ENCODE measurements at places on chromosomes 5 and 9.

DNA sequence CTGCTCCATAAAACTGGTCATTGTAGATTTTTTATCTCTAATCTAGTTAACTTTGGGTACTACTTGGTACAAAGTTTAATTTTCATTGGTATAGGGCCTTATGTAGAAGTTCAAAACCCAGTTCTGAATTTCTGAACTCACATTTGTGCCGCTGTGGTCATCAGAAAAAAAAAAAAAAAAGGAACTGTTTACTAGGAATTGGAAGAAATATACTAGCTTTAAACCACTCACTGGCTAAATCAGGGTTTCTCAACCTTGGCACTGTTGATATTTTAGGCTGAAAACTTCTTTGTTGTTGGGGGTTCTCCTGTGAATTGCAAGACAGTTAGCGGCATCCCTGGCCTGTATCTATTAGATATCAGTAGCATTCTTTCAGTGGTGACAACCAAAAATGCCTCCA, 4.1 kb upstream of the ZFYVE16 start:
- no peak for DNase-seq

- DNase-seq, result no peak
Observed at GRCh38 chr5:177035976-177036375, 13.5 kb downstream of the ZNF346 start.

DNA sequence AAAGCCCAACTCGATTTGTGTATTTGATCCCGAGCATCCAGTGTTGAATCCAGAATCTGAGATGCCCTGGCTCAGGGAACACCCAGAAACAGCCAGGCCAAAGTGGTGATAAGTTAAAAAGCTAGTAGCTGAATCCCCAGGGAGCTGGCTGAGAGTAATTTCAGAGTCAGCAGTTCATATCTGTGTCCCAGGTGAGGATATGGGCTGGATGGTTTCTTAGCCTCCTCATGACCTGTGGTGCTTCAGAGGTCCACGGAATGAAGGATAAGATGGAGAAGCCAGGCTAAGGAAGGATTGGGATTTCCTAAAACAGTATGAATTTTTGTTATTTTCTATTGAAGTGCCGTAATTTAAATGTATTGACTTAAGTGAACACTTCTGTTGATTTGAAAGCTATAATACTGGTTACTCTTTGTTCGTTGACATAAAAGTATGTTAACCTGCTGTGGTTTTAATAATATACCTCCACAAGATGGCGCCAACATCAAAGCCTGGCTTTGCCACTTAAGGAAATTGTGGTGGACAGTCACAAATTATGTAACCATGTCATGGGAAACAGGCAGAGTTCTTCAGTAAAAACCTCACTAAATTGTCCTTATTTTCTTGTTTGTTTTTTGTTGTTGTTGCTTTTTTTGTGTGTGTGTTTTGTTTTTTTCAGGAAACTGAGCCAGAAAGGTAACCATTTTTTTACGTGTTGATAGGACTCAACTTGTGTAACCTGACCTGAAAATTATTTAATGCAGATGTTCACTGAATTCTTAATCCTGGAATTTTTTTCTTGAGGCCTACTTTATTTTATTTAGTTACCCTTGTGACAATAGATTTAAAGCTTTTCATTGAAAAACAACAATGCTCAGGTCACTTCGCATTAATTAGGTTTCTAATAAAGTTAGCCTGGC, 11.4 kb downstream of the MTAP start:
- DNase-seq, result peak; percentile 89

- peak; percentile 21 for DNase-seq
Observed at GRCh38 chr9:129402371-129402739, 218.5 kb downstream of the C9orf50 start.

GRCh38 chr9:110659891-110660541, 8.6 kb upstream of the MUSK start:
- no peak for DNase-seq

DNA sequence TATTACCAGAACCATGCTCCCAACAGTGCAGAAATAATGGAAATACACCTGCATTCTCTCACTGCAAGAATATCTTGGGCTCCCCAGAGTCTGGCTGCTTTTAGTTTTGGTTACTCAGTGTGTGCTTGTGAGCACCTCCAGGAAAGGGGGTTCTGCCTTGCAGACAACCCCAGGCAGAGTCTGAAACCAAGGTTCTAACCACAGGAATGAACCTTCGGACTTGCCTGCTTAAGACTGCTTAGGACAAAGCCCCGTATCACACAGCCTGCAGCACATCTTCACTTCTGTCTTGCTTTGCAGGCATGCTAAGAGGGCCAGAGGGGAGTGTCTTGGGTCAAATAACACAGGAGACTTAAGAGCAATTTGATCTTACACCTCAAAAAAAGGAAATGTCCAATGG, 94.8 kb upstream of the SPATA31C2 start:
- no peak for DNase-seq

- no peak for DNase-seq
Observed at GRCh38 chr9:126589349-126589748, 24.4 kb upstream of the LMX1B start.

DNA sequence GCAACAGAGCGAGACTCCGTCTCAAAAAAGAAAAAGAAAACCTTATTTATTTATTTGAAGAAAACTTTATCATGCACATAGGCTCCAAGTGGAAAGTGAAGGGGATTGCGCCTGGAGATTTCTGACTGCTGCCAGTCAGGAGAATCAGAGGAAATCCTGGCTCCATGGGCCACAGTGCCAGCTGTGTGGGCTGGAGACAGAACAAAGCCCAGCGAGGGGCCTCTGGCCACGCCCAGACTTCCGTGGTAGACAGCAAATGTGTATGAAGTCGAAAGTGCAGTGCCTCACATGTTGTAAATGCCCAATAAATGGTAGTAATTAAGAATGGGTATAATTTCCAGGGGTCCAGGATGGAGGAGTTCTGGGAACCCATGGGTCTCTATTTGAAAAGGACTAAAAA, 75.8 kb upstream of the WWC1 start:
- no peak for DNase-seq

DNA sequence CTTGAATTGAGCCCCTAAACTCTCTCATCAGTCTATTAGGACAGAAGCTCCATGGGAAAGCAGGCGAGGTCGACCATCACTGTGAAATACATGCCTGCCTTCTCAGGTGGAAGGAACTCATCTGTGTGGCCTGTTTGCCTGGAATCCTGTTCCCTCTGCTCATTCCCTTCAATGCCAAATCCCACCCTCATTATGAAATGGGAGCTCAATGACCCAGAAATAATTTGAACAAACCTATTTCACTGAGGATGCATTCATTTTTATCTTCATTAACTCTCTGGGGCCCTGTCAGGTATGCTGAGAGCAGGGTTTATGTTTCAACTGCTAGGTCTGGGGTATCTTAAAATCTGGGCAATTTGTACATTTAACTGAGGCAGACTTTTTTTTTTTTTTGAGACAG, 142.2 kb downstream of the MED27 start:
- DNase-seq, result no peak

DNA sequence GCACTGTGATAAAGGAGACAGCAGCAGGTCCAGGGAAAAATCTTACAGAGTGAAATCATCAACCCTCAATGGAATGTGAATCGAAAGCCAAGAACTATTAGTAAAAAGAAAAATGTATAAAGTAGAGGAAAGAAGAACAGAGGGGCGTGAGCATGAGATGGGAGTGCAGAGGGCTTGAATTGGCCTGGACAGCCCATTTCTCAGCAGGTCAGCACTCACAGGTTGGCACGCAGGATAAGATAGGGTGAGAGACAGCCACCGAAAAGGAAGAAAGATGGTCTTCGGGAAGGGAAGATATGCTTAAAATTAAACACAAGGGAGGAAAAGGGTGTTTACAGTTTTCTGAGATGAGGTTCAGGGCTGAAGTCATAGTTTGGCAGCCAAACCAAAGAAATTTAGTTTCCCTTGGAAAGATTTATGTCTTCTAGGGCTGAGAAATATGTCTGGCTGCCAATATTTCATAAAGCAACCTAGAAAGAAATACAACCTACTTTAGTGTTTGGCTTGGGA, 524.7 kb downstream of the SPATA31D1 start:
- DNase-seq, result peak; percentile 16

GRCh38 chr5:169943026-169943425, 37.3 kb downstream of the INSYN2B start:
- no peak for DNase-seq

GRCh38 chr9:101388507-101388993, 3.7 kb upstream of the BAAT start:
- DNase-seq, result peak; percentile 9

DNA sequence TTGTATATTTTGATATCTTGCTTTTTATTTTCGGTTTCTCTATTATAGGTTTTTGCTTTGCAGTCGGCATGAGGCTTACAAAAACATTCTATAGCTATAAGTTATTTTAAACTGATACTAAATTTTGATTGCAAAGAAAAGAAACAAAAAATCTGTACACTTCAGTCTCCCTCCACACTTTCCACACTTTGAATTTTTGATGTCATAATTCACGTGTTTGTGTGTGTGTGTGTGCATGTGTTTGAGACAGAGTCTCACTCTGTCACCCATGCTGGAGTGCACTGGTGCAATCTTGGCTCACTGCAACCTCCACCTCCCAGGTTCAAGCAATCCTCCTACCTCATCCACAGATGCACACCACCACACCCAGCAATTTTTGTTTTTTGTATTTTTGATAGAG, 124.9 kb downstream of the MRPS30 start:
- DNase-seq, result no peak

DNA sequence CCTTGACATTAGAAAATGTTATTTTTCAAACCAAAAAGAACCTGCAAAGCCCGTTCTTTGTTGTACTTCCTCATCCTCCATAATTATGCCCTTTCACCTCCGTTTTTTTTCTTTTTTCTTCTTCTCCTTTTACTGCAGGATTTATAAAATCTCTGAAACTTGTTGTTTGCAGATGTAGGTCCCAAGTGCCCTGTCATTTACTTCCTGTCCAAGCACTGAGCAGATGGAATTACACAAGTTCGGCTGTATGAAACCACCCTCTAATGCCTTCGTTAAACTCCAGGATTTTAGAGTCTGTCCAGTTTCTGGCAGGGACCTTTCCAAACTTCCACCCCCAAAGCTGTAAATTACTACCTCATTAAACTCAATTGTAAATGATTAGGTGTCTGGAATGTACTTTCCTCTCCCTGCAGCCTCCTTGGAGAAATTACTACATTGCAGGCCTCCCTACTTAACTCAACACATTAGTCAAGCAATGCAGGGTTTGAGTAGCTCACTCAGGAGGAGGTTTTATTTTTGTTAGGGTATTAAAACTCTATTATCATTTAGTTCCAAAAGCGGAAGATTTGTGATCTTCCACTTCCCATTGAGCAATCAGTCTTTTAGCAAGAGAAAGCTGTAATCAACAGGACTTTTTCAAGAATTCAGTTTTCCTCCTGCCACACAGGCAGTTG, 125.6 kb upstream of the LPAR1 start:
- peak; percentile 32 for DNase-seq

GRCh38 chr9:78188594-78188993, 47.3 kb upstream of the CEP78 start:
- no peak for DNase-seq

GRCh38 chr5:36300927-36301540, 668 bp downstream of the RANBP3L start:
- no peak for DNase-seq

- DNase-seq, result no peak
Observed at GRCh38 chr9:84432746-84433145, 92.2 kb upstream of the SLC28A3 start.

GRCh38 chr5:10708189-10708944, 52.7 kb downstream of the DAP start:
- DNase-seq, result no peak

DNA sequence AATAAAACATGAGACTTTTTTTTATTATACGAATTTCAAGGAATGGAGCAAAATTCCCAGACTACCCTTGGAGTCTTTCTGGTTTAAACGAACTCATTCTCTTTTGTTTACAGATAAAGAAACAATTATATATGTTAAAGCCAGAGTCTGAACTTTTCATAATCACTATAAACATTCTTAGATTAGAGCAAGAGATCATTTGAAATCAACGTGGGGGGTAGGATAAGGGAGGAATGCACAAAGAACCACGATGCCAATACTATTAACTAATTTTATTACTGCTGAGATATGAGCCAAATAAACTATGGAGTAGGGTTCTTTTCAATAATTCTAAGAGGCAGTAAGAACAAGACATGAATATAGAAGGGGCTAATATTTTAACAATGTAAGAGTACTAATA, 148.0 kb upstream of the FREM1 start:
- DNase-seq, result no peak

DNA sequence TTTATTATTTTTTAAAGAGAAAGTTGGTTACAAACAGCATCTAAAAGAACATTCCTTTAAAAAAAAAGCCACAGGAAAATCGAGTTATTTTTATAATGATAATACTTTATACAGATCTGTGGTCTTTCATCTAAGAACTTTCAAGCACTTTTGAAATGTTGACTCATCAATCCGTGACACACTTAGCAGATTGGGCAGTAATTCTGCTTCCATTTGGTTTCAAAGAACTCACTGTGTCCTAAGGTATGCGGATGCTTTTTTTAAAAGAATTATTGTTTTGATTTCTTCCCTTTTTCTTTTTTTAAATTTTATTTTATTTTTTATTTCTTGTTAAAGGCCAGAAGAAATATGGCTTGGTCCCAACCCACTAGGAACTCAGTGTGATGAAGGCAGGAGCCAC, 147.8 kb downstream of the AOPEP start:
- DNase-seq, result peak; percentile 86

GRCh38 chr9:128504485-128505413, at the start of gene GLE1:
Gene GLE1, plus strand, starts transcription at chr9:128504719. Its CDS starts 87 bp downstream, at chr9:128504806.
- DNase-seq, result peak; percentile 90

DNA sequence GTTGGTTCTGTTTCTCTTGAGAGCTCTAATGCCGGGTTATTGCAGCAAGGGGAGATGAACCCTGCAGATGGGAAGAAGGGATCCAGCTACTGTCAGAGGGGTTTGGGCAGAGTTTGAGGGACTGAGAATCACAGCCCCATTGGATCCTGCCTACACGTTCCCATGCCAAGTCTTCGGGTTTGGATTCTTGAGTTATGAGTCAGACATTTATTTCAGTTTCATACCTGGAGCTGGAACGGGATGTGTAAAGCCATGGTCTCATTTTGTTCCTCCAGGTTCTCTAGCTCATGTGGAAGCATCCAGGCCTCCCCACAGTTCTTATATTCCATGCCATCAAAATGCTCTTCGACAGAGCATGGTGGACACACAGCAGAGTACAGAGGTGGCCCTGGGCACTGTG, 275.4 kb upstream of the IRX4 start:
- no peak for DNase-seq

GRCh38 chr5:153654504-153655200, 164.2 kb downstream of the GRIA1 start:
- no peak for DNase-seq

DNA sequence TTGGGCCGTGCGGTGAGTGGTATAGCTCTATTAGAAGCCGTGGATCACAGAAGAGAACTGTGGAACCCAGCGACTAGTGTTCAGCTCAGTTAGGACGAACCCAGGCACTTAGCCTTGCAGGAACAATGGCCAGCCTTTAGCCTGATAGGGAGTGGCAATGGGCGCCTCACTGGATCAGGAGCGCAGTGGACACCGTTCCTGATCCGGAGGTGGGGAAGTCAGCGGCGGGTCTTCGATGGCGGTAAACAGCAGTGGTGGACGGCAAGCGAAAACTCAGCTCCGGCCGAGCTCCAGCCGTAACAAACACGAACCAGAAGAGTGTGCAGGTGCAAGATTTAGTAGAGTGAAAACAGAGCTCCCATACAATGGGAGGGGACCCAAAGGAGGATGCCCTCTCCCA, 340.0 kb downstream of the TLE4 start:
- no peak for DNase-seq

- DNase-seq, result no peak
Observed at GRCh38 chr5:155252717-155253116, 239.2 kb downstream of the KIF4B start.

All from cardiac fibroblast (primary cell).